NCI-H2029 treated with DMSO at 0.1 percent for 48 hours (cell line): ENCODE measurements at places on chromosomes 7 and 10.
A peak's percentile ranks its signal among the peaks of the same experiment; 100 is the strongest.

DNA sequence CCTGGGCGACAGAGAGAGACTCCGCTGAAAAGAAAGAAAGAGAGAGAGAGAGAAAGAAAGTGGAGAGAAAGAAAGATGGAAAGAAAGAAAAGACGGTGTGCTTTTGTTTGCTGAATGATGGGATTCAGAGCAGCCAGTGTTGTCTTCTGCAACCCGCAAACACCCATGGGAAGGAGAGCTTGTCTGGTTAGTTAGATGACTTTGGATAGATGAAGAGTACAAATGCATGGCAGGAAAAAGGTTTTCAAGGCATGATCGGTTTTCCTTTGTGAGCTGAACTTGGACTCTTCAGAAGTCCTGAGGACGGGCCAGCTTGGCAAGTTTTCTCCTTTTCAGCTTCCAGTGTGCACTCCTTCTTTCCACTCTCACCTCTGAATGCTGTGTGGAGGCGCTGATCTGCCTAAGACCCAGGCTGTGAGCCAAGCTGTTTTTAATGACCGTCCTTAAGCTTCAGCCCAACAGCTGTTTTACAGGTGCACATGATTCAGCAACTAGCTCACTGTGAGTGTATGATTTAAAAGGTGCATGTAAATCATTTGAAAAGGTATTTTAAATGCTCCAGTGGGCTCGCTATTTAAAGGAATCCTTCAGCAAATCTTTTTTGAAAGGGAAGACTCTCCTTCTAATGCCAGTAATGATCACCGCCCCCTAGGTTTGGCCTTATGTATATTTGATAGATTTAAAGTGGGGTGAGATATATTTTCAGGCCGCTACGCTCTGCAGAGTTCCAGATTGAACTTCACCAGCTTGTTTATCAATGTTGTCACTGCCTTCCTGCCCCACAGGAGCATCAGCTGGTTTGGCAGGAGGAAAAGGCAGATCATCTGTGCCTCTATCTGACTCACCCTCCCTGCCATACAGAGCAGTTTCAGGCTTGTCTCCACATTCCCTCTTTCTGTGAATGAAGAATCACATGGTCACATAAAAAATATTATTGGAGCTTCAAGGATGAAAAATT lies 115.0 kb downstream of the PLXDC2 start:
- peak; percentile 37 for DNase-seq

- DNase-seq: no peak
Observed at GRCh38 chr7:85883-86515, 106.4 kb upstream of the FAM20C start.

- DNase-seq: no peak
Observed at GRCh38 chr10:89522463-89522862, 12.9 kb downstream of the SLC16A12 start.

DNA sequence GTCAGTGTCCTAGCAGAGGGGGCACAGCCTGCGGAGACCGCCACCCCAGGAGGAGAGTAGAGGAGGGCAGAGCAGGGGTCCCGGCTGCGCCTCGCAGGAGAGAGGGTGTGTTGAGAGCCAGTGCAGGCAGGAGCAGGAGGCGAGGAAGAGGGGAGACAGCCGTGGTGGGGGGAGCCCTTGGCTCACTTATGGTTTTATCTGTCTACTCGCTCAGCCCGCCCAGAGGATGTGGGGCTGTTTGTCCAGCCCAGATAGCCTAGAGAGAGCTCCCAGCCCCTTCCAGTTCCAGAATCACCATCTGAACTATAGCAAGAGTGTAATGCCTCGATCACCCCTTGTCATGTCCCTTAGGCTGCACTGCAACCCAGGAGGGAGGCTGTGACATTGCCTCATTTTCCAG lies 26.6 kb downstream of the SLC29A3 start:
- no peak for DNase-seq

DNA sequence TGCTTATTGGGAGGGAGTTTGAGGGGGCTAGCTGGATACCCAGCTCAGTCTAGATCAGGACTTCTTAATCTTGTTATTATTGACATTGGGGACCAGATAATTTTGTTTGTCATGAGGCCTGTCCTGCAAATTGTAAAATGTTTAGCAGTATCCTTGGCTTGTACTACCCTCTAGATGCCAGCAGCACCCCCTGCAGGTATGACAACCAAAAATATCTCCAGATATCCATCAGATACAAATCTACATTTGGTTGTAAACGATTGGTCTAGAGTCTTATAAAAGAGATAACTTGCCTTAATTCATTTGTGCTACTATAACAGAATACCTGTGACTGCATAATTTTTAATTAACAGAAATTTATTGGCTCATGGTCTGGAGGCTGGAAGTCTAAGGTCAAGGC lies 1232.2 kb downstream of the XPNPEP1 start:
- no peak for DNase-seq

DNA sequence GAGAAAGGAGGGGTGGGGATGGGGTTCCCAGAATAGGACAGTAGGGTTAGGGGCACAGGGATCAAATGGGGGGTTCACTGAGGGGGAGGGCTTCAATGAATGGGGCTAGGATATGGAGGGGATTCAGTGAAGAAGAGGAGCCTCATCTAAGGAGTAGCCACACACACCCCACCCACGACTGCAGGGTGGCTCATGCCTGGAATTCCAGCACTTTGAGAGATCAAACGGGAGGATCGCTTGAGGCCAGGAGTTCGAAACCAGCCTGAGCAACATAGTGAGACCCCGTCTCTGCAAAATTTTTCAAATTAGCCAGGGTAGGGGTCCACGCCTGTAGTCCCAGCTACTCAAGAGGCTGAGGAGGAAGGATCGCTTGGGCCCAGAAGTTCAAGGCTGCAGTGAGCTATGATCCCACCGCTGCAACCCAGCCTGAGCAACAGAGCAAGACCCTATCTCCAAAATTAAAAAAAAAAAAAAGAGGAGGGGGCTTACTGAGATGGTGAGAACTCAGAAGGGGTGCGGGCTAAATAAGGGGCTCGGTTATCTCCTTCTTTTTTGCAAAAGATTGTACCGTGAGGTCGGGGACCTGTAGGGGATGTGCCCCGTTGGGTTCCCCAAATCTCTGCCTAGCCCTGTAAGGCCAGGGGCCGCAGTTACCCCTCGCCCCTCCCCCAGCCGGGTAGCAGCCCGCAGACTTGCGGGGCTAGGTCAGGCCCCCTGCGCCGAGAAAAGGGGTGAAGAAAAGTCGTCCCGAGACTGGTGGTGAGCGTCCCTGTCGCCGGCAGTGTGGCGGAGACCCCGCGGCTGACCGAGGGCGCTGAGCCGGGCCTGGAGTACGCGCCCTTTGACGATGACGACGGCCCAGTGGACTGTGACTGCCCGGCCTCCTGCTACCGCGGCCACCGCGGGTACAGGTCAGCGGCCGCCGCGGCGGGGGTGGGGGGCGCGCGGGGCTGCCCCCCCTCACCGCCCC lies 43.1 kb upstream of the HSPB1 start:
- DNase-seq: no peak

DNA sequence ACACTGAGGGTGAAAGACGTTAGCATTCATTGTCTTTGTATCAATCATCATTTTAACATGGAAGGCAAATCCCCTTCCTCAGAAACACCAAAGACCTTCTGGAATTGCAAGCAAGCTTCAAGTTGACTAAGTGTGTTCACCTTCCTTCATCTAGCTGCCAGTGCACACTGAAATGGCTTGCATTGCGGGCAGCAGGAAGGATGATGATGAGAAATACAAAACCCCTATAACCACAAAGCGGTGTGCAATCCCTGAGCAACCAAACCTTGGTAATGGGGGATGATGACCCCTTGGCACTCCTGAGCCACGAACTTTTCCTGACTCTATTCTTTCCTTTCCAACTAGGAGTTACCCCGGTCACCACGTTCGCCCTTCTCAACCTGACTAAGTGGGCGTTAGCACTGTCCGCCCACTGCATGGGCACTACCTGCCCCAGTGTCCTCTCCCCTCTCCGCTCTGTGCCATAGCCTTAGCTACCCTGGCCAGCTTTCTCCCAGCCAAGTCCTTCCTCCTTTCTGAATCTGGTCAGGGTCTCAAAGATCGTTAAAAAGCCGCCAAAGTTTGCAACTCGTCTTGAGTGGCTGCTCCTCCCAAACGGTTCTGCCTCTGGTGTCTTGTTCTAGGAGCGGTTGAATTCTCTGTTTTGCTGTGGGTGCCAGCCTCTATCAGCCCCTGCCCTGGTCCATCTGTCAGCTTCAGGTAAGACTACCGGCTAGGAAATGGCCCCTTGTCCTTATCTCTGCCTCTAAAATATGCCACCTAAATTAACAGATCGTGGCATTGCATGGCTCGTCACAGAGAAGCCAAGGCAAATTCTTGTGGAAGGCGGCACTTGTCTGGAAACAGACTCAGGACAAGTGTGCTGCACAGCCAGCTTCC lies 586 bp upstream of the AOC1 start:
- DNase-seq: no peak

DNA sequence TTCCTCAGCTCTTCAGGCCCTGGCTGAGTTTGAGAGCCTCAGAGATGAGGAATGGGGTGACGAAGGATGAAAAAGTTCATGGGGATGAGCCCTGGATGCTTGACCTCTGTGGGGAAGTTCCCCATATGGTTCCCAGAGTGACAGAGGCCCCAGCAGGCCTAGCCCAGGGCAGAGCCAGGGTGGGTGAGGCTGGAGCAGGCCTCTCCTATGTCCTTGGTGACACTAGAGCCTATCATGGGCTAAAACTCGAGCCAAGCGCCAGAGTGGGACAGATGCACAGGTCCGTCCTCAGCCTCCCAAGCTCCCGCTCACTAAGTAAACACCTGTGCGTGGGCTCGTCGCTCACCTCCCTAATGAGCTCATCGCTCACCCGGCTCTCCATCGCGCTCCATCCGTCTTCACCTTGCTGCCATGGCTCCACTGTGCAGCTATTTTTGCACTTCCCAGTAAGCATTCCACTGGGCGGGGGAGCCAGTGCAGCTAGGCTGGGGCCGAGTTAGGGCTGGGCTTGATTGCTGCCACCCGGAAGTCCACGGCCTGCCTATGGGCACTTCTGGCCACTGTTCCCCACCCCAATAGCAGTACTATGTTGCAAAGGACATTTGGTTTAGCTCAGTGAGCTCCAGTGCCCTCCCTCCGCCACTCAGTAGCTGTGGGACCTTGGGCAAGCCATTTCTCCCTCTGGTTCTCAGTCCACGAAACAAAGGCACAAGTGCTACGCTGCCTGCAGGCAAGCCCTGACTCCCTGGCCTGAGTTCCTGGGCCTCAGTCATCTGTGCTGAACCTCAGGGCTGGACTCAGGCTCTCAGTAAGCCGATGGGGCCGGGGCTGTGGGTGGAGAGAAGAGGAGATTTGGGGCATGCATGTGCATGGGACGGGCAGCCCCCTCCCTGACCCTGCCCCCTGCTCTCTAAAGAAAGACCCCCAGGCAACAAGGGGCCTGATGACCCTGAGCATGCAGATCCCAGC lies 117.3 kb upstream of the PCBD1 start:
- no peak for DNase-seq

DNA sequence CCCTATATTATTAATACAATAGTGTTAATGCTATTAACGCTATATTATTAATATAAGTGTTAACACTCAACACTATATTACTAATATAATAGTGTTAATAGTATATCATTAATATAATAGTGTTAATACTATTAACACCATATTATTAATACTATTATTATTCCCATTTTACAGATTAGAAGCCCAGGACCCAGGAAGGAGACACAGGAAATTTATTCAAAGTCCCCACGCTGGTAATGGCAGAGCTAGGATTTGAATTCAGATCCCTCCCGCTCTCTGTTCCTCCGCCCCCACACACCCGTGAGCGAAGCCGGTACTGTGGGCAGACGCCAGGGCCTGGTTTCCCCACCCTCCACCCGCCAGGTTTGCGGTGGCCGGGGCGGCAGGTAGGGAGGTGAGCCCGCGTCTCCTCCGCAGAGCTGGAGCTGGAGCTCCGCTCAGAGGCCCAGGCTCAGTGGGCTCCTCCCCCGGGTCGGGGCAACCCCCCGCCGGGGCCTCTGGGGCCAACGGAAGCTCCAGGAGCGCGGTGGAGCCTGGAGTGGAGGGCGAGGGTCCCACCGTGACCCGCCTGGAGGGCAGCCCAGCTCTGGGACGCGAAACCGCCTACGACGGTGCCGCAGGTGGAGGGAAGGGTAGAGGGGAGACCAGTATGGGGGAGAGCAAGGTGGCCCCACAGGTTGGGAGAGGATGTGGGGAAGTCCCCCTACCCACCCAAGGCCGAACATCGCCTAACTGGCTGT lies at the start of gene TMEM225B:
TSS of gene TMEM225B (plus strand) at position 506 of the 740 bp plus-strand sequence. CDS start 6,122 bp downstream, outside the sequence.
- DNase-seq: no peak

DNA sequence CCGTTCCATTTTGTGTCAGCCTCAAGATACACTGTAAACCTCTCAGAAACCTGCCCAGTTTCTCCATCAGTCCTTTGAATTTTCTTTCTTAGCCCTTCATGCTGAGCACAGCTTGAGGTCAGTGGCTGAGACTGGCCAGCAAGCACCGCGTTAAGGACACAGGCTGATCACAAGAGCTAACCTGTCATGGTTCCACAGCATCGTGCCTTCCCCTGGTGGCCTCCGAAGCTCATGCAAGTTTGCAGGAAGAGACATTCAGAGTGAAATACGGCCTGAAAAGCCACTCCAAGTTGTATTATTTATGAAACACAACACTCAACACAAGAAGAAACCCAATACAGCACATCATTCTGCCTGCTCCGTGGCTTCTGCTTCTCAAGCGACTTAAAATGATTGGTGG lies 57.0 kb upstream of the PFKP start:
- DNase-seq: no peak

DNA sequence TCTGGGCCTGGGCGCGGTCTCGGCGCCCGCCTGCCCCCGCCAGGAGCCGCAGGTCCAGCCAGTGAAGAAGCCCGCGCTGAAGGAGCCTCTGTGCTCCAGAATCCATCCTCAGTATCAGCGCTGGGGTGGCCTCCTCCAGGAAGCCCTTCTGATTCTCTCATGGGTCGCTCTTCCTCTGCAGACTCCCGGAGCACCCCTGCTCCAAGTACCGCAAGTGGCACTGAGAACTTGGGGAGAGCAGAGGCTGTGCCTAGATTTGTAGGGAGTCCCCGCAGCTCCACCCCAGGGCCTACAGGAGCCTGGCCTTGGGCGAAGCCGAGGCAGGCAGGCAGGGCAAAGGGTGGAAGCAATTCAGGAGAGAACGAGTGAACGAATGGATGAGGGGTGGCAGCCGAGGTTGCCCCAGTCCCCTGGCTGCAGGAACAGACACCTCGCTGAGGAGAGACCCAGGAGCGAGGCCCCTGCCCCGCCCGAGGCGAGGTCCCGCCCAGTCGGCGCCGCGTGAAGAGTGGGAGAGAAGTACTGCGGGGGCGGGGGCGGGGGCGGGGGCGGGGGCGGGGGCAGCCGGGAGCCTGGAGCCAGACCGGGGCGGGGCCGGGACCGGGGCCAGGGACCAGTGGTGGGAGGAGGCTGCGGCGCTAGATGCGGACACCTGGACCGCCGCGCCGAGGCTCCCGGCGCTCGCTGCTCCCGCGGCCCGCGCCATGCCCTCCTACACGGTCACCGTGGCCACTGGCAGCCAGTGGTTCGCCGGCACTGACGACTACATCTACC lies at the start of gene ALOX5:
TSS of gene ALOX5 (plus strand) at position 641 of the 774 bp plus-strand sequence. CDS start at position 705, 64 bp downstream.
- DNase-seq: no peak

GRCh38 chr7:36708767-36709166 lies 15.5 kb downstream of the AOAH start:
- no peak for DNase-seq

GRCh38 chr7:150838965-150839650 lies 13.2 kb upstream of the AOC1 start:
- no peak for DNase-seq

DNA sequence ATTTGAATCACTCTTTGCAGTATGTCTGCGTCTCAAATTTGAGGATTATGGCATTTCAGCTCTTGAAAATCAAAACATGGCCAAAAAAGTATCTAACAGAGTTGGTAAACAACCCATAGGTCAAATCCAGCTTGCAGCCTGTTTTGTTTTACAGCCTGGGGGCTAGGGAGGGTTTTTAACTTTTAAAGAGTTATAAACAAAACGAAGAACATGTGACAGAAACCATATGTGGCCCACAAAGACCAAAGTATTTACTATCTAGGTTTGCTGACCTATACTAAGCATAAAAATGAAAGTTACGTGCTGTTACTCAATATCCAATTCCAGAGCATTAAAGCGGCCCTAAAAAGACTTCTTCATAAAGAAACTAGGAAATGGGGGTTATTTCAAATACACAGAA lies 55.5 kb upstream of the STARD3NL start:
- DNase-seq: no peak
